Thymus (tissue), 14 donors: ENCODE measurements at places on chromosomes 1 and 21.

- no peak for DNase-seq
Observed at GRCh38 chr1:18893120-18893519, 9.2 kb downstream of the ALDH4A1 start.

- no peak for DNase-seq
Observed at GRCh38 chr1:230581446-230582079, 60.7 kb upstream of the COG2 start.

GRCh38 chr1:224668984-224669383 is 52.9 kb downstream of the CNIH3 start:
- no peak for DNase-seq

- DNase-seq, result no peak
Observed at GRCh38 chr1:11938722-11939526, 4.4 kb downstream of the PLOD1 start.

GRCh38 chr1:78277253-78277652 is 213.5 kb upstream of the PTGFR start:
- DNase-seq, result no peak

DNA sequence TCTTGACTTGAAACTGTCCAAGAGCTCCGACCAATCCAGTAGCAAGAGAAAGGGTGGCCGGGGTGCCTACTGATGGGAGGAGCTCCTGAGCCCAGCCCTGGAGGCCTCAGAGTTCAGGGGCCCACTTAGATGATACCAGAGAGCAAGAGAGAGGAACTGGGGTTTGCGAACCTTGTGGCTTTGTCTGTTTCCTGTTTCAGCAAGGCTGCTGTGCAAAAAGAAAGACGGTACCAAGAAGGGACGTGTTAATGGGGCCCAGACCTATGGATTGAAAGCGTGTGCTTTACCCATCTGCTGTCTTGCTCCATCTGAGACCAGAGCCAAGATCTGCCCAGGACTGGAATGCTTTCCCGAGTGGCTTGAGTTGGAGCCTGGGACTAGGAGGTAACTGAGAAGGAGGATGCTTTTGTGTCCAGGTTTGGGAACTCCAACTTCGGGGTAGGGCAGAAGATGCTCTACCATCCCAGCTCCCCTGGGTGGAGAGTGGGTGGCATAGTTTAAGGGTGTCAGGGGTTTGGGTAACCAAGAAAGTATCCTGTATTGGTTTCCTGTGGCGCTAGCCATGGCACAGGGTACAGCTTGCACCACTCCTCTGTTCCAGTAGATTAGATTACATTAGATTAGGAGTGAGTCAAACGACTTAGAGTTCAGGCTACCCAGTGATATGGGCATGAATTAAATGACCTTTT is at the start of gene TRAF3IP3:
TSS of gene TRAF3IP3 (plus strand) at position 128 of the 689 bp plus-strand sequence. CDS start 3,987 bp downstream, outside the sequence.
- DNase-seq, result peak; percentile 60

DNA sequence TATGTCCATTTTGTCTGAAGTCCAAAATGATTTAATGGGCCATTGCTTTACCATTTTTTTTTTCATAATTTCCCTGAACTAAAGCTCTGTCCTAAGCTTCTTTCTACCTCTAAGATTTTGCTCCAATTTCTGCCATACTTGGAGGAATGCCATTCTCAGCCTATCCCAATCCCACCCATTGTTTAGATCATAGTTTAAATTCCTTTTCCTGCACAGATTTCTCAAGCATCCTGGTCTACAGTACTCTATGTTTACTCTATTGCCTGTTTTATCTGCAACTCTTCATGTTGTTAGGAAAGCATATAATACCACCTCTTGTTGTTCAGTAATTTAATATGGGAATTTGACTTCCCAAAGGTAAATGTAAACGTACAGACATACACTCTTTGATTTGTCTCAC is 30.8 kb downstream of the ADAMTS1 start:
- DNase-seq, result no peak

DNA sequence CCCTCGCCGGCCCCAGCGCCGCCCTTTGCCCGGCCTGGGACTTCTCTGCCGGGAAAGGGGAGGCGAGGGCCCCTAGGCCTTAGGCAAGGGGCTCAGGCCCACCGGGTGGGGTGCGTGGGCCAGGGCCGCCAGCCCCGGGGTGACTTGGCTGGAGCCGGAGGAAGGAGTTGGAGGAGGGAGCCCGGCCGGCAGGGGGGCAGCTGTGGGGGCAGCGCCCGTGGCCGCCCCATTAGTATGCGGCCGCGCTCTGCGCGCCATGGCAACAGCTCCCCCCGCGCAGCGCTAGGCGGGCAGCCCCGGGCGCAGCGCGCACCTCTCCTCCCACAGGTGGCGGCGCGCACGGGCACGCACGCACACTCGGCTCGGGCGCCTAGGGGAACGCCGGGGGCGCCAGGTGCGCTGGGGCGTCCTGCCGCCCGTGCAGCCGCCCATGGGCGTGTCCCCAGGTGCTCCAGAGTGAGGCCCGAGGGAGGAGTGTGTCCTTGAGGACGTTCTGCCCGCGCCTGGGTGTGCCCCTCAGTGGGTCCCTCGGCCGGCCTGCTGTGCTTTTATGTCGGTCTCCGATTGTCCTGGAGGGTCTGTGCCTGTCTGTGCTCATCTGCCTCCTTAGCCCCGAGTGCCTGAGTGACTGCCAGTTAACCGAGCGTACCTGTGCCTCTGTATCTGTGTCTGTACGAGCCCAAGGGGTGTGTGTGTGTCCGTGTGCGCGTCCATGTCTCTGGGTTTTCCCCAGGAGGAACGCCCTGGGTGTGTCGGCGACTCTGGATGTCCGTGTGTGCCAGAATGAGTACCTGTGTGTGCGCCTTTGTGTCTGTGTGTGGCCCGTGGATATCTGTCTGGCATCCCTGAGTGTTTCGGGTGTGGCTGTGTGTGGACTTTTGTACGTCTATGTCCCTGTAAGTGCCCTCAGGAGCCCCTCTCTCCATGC is 38.2 kb upstream of the WASF2 start:
- peak; percentile 80 for DNase-seq

DNA sequence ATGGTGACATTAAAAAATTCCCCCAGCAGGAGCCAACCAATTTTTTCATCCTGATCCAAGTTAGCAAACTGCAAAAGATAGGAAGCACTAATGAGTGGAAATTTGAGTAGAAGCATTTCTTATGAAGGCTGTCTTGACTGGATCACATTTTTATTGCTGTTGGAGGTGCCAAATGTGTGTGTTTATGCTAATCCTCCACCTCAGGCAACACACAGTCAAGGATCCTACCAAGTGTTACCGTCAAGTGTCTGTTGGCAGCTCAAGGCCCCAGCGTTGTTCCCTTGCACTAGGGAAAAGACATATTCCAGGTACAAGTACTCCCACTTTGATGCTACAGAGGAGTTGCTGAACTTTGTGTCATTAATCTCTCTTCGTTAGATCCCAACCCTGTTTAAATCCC is 18.3 kb downstream of the METTL18 start:
- DNase-seq, result no peak

GRCh38 chr1:156889802-156890580 is 3.5 kb upstream of the PEAR1 start:
- DNase-seq, result peak; percentile 51

DNA sequence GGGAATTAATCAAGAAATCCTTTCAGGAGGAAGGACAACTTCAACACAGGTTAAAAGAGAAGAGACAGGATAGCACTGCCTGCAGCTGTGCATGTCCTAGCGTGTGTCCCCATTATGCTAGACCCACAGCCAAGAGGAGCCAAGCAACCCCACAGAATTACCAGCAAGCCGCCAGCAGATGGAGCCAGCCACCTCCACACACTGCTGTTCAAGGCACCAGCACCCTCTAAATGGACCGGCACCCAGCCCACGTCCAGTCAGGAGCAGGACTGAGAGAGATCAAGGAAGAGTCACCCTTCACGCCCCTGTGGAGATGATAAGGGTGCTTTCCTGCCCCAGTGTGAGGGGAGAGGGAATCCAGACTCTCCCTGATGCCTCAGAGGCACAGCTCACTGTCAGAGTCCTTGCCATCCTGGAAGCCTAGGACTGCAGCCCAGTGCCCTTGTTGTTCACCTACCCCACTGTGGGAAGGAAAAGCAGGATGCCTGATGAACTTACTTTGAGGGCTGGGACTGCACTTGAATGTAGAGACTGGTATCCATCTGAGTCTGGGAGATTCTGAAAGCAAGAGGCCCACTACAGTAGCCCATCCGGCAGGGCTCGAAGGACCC is 37.1 kb upstream of the CTTNBP2NL start:
- no peak for DNase-seq

DNA sequence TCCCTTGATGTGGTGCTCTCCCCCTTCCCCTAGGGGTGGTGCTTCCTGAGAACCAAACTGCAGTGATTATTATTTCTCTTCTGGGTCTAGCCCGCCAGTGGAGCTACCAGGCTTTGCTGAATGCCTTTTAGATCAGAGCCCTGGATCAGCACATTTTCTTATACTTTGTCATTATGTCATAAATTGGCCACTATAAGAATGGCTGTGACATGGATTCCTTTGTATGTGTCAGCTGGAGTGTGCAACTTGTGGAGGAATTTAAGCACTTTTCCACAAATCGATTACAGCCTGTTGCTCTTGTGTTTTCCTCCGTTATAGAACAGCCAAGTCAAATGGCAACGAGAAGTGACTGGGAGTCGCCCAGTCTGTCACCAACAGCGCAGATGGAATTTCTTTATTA is 273.3 kb downstream of the DUSP10 start:
- no peak for DNase-seq

DNA sequence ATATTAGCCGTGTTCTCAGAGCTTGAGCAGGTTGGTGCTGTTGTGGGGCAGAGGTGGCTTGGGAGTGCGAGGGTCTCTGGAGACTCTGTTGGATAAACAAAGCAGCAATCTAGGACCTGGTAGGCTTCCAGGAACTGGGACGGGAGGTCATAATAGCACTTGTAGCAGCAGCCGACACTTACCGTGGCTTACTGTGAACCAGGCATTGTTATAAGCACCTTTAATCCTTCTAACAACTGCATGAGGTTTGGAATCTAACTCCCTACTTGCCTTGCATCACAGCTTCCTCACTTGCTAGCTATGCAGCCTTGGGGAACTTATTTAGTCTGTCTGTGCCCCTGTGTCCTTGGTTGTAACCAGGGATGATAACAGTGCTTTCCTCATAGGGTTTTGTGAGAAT is 94.9 kb downstream of the NAV1 start:
- no peak for DNase-seq

DNA sequence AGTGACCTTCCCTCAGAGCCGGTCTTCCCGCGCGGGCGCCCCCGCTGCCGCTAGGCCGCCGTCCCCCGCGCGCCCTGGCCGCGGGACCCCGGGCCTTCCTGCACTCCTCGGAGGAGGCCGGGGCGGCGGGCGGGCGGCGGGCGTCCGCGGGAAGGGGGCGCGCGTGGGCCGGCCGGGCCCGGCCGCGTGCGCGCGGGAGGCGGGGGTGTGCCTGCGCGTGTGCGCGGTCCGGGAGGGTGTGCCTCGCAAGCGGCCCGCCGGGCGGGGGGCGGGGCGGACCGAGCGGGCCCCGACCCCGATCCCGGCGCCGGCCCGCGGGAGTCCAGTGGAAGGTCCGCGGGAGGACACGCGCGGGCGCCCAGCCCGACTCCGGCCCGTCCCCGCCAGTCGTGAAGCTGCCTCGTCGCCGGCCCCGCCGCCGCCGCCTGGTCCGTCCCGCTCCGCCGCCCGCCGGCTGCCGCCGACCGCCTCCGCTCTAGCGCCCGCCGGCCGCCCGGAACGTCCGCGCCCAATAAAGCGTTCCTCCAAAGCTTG is 438 bp downstream of the MRPS6 start:
- no peak for DNase-seq

DNA sequence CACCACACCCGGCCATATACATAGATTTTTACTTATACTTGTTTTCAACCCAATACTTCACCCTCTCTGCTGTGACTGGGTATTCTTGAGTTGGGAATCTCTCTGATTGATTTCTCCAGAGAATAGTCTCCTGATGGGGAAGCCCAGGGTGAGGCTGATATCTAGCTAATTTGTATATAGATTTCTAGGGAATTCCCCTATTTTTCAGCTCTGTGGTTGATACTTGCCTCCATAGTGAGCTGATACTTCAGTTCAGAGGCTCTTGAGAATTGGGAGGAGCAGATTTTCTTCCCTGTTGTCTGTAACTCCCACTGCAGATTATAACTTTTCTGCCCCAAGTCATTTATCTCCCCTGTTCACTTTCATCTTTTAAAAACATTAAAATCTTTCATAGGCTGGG is 14.5 kb upstream of the SH3BGRL3 start:
- DNase-seq, result no peak

GRCh38 chr21:38284216-38284615 is 27.4 kb downstream of the KCNJ15 start:
- DNase-seq, result no peak

DNA sequence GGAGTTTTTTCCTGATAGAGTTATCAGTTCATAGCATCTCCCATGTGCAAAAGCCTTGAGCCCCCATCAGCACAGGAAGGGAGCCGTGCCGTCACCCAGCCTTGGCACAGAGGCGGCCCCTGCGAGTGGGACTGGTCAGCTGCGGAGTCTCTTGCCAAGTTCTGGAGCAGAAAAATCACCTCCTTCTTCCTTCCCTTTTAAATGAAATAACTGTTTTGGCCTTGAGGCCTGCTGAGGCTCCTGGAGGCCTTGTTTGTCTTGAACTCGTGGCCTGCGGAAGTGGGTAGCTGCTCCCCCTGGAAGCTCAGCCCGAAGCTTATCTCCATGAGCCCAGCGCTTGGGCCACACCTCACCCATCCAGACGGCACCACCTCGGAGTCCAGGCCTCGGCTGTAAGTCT is 145.7 kb upstream of the TMEM51 start:
- no peak for DNase-seq

GRCh38 chr1:65691152-65691900 is 101.4 kb upstream of the PDE4B start:
- no peak for DNase-seq

GRCh38 chr1:86137436-86137835 is 19.1 kb downstream of the COL24A1 start:
- no peak for DNase-seq

DNA sequence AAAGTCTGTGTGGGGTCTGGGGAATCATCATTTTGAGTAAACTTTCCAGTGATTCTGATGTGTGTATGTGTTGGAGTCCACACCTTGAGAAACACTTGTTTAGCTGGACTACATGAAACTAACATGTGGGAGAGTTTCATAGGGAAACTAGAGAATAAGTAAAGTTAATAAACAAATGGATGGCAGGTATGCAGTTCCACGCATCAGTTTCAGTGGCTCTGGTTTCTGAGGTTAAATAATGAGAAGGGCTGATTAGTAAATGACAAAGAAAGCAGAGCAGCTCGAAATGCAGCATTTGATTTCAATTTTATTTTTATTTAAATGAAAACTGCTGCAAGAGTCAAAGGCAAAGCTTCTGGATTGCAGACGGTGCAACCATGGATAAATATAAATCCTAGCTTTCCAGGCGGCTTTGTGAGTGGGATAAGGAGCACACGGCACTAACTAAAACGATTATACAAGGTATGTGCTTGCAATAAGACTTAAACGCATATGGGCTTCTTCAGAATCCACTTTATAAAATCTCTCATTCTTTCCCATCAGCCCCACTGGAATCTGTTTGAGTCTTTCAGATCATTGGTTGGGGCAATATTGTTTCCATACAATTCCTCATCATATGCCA is 310.7 kb downstream of the PLPP3 start:
- DNase-seq, result no peak

GRCh38 chr1:178122283-178122682 is 28.4 kb downstream of the RASAL2 start:
- DNase-seq, result no peak

- no peak for DNase-seq
Observed at GRCh38 chr1:112575154-112575804, 43.7 kb downstream of the ST7L start.

- DNase-seq, result no peak
Observed at GRCh38 chr1:3420218-3420951, 34.1 kb upstream of the ARHGEF16 start.
